ENCODE measurements at places on chromosomes 3 and 15. TPM values are rescaled to one million over a fixed set of nuclear protein-coding genes. Genes with fewer than 3 reads are reported as not detected.

GRCh38 chr3:187721055-187721454, 18.7 kb upstream of the RTP2 start:
- peaks cover 18% of the 10 kb centered on the region for H3K36me3 ChIP-seq
- no peak overlapping the region for H3K27ac ChIP-seq
- no peaks in the 10 kb centered on the region for H3K27me3 ChIP-seq

DNA sequence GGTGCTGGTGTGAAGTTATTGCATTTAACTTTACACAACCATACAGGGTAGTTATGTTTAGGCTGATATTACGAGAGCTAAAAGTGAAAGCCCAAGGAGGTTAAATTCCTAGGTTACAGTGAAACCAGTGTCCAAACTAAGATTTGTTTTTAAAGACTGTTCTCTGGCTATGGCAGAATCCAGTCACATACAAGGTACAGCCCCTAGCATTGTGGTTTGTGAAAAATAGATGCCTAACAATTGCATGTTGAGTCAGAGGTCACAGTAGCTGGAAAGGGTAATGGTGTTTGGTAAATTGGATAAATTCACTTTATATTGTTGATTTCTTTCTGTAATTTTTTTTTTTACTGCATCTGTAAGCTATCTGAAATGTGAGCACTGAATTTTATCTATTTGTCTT, 614.6 kb upstream of the TBL1XR1 start:
- H3K27me3 ChIP-seq, result no peaks in the 10 kb centered on the region
- DNase-seq, result no peak
- H3K36me3 ChIP-seq, result no peaks in the 10 kb centered on the region
- H3K4me1 ChIP-seq, result no peaks in the 10 kb centered on the region
- no peak overlapping the region for H3K27ac ChIP-seq

DNA sequence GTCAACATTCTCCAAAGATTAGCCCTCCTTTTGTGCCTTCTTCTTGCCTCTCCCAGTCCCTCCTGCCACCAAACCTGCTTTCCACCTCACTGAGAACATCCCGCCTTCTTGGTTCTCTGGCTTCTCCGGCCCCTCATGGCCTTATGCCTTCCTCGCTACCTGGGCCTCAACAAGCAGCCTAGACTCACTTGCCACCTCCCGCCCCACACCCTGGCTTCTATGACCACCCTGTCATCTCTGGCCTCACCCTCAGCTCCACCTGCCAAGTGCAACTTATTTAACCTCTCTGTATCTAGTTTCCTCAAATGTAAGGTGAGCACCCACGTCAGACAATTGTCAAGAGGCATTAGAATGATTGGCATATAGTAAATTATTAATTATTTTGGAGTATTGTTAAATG, 68.8 kb upstream of the MEX3B start:
- H3K27me3 ChIP-seq, result no peaks in the 10 kb centered on the region
- no peak overlapping the region for H3K4me3 ChIP-seq
- DNase-seq, result no peak

DNA sequence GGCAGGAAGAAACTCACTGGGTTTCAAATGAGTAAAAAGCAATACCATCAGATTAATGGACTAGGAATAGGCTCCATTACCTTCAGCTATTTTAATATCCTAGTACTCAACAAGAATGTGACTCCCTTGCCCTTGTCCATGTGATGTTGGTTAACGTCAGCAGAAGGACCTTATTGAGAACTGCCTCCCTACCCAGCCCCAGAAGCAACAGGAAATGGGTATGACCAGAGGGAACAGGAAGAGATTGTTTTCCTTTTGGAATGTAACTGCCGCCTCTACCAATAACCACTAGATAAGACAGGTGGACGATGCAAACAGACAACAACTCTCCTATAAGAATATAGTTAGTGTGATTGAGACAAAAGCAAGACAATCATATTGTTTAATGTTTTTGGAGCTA, 10.4 kb upstream of the MME start:
- no peaks in the 10 kb centered on the region for H3K27me3 ChIP-seq
- H3K4me3 ChIP-seq, result no peak overlapping the region
- no peak for DNase-seq
- no peak overlapping the region for H3K27ac ChIP-seq

DNA sequence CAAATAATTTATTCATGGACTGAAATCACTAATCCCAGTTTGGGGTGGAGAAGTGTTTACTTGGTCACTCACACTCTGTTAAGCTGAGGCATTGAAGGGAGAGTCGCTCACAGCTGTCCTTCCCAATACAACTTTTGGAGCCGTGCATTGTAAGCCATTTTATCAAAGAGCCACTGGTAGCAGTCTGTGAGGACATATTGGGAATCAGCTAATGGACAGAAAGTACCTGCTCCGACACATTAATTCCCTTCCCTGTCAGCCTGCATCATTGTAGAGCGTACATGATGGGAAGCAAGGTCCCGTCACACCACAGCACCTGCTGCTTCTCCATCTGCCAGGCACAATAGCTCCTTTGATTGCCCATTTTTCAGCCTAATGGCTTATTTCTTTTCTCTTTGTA, 643.2 kb downstream of the SQOR start:
- no peaks in the 10 kb centered on the region for H3K27me3 ChIP-seq
- DNase-seq, result no peak
- no peak overlapping the region for H3K4me3 ChIP-seq
- H3K27ac ChIP-seq, result no peak overlapping the region

DNA sequence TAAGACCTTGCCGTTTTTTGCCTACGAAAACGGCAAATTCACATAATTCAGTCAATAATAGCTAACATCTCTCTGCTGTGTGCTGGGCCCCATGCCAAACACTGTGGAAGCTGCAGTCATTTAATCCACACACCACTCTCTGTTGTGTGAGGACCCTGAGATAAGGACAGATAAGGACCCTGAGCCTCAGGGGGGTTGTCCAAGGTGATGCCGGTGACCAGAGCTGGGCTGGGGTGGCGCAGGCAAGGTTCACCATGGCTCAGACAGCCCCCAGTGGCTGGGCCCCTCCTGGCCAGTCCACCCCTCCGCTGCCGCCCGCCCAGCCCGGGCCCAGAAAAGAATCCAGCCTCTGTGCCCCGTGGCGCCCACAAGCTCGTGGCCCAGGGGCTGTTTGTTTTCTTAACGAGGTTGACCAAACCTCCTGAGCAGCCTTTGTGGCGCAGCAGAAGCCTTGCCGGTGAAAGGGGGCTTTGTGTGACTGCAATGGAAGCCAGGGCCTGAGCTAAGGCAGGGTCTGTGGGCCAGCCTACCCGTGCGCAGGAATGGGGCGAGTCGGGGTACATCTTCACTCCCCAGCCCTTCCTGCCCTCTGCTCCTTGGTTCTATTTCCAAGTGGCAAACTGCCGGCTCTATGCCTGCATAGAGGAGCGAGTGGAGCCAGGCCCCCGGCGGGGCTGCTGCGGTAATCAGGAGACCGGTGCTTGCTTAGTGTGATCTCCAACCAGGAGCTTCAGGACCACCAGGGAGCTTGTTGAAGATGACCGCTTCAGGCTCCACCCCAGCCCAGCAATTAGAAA, 4.4 kb upstream of the SNX22 start:
- no peak overlapping the region for H3K27ac ChIP-seq
- no peaks in the 10 kb centered on the region for H3K36me3 ChIP-seq
- peaks cover 2% of the 10 kb centered on the region for H3K4me1 ChIP-seq

DNA sequence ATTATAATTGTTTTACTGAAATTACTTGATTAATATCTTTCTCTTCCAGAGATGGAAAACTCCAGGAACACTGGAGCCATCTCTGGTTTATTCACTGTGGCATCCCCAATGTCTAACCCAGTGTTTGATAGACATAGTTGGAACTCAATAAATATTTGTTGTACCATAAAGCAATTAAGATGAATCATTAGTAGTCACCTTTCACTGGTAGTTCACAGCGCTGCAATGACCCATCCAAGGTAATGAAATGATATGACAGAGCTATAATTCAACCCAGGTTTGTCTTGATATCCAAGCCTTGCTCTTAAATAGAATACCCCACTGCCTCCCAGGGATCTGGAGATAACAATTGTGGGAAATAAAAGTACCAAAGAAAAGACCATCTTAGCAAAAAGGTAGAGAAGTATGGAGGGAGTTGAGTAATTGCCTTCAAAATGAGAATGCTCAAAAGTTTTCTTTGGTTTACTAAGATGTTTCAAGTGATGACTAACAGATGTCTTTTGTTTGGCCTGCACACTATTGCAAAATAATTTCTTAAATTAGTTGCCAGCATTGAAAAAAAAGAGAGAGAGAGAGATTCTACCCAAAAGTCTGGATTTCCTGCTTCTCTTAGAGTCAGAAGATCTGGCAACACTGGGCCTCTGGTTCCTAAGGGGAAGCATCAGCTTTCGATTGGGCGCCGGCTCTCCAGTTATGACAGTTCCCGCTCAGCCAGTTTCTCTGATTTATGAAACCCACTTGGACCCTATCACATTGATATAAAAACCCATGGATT, 348.5 kb downstream of the ERC2 start:
- DNase-seq, result no peak
- H3K4me3 ChIP-seq, result no peak overlapping the region
- no peaks in the 10 kb centered on the region for H3K36me3 ChIP-seq
- H3K4me1 ChIP-seq, result no peaks in the 10 kb centered on the region
- no peak overlapping the region for H3K27ac ChIP-seq

DNA sequence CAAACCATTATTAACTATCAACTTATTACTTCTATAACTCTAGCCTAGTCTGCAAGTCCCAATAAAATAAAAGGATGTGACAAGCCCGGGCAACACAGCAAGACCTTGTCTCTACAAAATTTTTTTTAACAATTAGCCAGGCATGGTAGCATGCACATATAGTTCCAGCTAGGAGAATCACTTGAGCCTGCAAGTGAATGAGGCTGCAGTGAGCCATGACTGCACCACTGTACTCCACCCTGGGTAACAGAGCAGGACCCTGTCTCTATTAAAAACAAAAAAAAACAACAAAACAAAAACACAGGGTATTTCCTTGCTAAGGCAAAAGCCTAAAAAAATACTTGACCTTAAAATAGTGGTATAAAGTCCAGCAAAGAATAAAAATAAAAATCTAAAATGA, 31.4 kb downstream of the ANKRD28 start:
- no peak overlapping the region for H3K27ac ChIP-seq
- H3K4me1 ChIP-seq, result no peaks in the 10 kb centered on the region
- H3K36me3 ChIP-seq, result no peaks in the 10 kb centered on the region
- DNase-seq, result no peak

- no peaks in the 10 kb centered on the region for H3K27me3 ChIP-seq
- no peak overlapping the region for H3K4me3 ChIP-seq
- DNase-seq, result no peak
- H3K27ac ChIP-seq, result no peak overlapping the region
Measured at GRCh38 chr3:61665987-61666386, 104.6 kb downstream of the PTPRG start.

DNA sequence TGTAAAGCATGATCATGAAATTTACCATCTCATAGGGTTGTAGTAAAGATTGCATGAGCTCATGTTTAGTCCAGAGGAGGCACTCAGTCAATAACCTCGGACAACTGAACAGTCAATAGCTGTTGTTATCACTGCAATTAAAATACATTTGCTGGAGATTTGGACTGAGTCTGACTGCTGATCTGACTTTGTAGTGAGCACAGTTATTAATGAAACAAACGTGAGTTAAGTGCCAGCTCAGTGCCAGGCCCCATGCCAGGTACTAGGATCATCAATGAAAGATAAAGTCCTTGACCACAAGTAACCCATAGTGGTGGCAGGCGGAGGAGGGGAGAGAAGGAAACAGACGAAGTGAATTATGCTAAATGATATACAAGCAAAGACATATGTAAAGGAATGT, 43.7 kb upstream of the PRICKLE2 start:
- no peak for DNase-seq
- peak overlapping the region; percentile 91 for H3K27ac ChIP-seq
- no peak overlapping the region for H3K4me3 ChIP-seq
- no peaks in the 10 kb centered on the region for H3K27me3 ChIP-seq
- peaks cover 8% of the 10 kb centered on the region for H3K4me1 ChIP-seq

DNA sequence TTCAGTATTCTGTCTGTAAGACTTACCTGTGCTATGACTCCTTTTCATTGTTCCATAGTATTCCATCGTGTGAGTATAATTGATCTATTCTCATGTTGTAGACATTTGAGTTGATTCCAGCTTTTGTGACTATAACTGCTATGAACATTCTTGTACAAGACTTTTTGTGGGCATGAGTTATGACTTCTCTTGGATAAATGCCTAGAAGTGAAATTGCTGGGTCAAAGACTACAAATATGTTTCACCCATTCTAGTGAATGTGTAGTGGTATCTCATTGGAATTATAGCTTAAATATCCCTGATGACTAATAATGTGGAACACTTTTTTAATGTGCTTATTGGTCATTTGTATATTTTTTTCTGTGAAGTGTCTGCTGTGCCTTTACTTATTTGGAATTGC, 27.6 kb upstream of the NPHP3 start:
- H3K27ac ChIP-seq, result no peak overlapping the region
- H3K27me3 ChIP-seq, result no peaks in the 10 kb centered on the region
- H3K4me1 ChIP-seq, result no peaks in the 10 kb centered on the region
- H3K36me3 ChIP-seq, result no peaks in the 10 kb centered on the region

DNA sequence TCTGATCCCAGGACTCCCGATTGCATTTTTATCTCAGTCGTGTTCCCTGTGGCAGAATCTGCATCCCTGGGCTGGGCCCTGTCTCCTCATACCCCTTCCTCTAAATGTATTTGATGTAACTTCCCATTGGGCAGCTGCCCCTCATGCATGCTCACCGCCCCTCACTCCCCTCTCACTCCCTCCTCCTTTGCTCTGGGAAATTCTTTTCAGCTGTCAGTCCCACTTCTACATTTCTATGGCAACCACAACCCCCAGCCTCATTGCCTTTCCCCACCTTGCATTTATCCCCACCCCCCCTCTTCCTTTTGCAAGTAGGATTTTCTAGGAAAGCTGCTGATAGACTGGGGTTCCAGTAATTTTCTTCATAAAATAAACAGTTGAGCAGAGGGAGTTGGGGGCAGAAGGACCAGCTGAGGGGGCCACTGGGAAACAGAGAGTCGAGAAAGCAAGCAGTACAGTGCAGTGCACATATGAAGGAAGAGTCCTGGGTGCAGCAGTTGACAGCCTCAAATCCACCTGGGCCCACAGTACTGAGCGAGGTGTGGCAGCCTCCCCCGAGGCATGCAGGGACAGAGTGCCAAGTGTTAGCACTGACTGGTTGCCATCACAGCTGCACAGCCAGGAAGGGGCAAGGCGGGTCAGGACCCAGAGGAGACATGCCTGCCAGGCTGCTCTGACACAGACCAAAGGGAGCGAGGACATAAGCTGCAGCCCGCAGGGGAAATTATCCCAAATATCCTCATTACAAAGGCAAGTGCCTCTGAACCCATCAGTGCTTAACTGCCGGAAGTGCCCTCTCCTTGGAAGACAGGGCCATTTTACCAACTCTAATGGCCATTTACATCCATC, 476.3 kb downstream of the EPHB1 start:
- no peaks in the 10 kb centered on the region for H3K36me3 ChIP-seq
- no peak overlapping the region for H3K4me3 ChIP-seq
- DNase-seq, result no peak
- no peaks in the 10 kb centered on the region for H3K27me3 ChIP-seq
- H3K27ac ChIP-seq, result no peak overlapping the region
- no peaks in the 10 kb centered on the region for H3K4me1 ChIP-seq

- no peak overlapping the region for H3K27ac ChIP-seq
- no peak for DNase-seq
- no peaks in the 10 kb centered on the region for H3K27me3 ChIP-seq
- no peak overlapping the region for H3K4me3 ChIP-seq
Measured at GRCh38 chr15:79209690-79210089, 72.8 kb upstream of the ANKRD34C start.

Gene CPNE4
- total RNA-seq, result not detected

Gene DNASE1L3
- 5.6 TPM for total RNA-seq

Gene PIF1
- total RNA-seq, result 0.44 TPM

Gene COPG1
- 102 TPM for total RNA-seq

Gene HSPBAP1
- 11.7 TPM for total RNA-seq

Gene NEK11
- 16.4 TPM for total RNA-seq

Gene CHRM5
- not detected for total RNA-seq
